HTR-8/SVneo (cell line): ENCODE measurements at places on chromosomes 6 and 20.

DNA sequence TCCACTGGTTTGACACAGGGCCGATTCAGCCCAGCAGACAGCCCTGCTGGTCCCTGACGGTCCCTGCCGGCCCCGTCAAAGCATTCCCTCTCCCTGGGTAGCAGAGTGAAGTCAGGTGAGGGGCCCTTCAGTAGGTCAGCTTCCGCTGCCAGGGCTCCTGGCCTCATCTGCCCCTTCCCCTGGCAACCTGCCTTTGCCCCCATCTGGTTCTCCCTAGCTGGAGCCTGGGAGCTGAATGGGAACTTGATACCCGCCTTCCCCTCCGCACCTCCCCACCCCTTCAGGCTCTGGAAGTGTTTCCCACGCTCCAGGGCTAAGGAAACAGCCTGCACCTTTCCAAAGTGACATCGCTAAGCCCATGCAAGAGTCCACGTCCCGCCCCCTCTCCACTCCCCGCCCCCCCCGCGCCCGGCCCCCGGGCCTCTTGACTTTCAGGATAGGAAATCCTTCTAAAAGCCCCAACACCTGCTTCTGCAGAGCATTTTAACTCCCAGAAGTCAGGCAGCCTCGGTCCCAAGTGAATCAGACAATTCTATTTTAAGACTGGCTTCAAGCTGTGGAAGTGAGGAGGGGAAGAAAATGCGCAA, 53.3 kb downstream of the ISM1 start:
- DNase-seq: no peak

DNA sequence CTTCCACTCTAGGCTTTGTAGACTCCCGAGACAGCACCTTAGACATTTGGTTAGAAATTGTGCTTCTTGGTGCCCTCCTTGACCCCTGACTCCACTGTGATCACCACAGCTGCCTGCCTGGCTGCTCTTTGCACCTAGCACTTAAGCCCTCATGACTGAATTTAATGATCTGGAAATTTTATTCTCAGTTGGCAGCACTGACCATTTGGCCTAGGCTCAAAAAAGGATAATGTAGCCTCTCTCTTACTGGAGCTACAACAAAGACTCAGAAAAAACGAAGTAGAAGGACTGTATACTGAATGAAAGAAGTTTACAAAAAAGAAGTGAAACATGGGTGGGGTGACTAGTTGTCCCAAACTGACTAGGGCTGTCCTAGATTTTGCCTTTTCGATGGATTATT, 11.3 kb upstream of the ABRACL start:
- no peak for DNase-seq

GRCh38 chr6:133240511-133241085, 559 bp upstream of the EYA4 start:
- peak; percentile 23 for DNase-seq

GRCh38 chr6:13688692-13689196, 22.9 kb downstream of the RANBP9 start:
- no peak for DNase-seq

GRCh38 chr6:78483553-78484197, 383.7 kb upstream of the IRAK1BP1 start:
- DNase-seq: no peak

DNA sequence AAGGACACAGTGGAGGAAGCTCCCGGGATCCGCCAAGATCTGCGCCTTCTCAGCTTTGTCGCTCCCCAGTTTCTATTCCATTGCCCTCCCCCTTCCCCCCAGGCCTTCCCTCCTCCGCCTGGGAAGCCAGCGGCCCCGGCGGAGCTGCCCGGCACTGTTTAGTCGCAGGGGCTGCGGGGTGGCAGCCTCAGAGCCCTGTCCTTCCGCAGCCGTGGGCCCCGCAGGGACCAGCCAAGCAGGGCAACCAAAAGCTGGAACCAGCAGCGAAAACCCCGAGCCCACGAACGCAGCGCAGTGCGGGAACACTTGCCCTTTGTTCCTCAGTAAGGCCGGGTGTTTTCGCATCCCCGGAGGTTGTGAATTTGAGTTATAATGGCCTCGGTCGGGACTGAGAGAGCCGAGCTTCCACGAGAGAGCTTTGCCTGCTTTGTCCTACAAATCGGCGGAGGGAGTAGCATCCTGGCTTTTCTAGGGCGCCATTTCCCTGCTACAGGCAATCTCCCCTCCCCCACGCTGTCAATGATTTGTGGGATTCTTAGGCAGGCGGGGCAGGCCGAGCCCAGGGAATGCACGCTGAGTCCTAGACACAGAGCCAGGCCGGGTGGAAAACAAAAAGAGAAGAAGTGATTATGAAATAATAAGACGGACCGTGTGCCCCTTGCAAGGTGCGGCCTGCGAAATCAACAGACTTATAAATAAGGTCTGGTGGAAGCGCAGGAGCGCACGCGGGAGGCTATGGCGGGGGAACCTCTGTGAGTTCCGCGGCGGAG, 4.0 kb upstream of the TUBB2B start:
- peak; percentile 77 for DNase-seq

GRCh38 chr6:34928220-34928619, 39.2 kb downstream of the ANKS1A start:
- no peak for DNase-seq

DNA sequence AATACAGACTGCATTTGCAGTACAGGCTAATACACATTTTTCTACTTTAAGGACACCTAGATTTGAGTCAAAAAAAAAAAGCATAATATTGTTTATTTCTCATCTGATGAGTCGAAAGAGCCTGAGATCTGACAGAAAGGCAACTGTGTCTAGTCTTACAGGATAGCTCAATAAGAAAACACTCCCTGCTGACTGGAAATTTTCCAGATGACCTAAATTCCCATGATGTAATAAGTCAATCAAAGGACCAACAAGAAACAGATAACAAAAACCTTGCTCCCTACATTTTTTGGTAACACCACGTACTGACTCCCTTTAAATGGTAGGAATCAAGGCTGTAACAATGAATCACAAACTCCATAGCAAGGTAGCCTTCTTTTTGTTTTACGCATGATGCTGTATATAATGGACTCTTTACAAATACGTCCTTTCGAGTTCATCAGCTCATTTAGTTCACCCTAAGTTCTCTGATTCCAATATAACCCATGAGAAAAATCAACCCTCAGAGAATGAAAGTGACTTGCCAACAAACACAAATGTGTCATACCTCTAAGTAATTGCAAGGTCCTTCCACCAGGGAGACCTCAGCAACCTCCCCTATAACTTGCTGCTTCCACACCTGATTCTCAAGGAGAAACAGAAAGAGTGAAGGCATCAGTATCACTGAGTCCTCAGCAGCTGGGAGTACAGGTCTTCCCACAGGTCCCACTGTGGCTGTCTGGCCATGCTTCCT, 12.1 kb downstream of the TBX18 start:
- DNase-seq: no peak

DNA sequence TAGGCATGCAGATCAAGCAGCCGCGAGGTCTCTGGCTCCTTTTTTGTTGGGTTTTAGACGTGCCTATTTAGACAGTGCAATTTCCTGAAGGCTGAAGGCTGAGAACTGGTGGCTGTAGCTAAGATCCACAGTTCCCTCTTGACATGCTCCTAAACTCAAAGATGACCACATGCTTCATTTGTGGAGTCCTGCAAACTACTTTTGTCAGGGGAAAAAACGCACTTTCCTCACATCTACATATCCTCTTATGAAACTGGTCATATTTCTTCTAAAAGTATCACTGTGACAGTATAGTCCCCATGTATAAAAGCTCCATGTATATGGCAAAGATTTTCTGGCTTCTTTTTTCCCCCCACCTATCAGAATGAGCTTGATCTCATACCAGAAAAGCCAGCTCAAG, 30.7 kb downstream of the LYRM4 start:
- DNase-seq: no peak

DNA sequence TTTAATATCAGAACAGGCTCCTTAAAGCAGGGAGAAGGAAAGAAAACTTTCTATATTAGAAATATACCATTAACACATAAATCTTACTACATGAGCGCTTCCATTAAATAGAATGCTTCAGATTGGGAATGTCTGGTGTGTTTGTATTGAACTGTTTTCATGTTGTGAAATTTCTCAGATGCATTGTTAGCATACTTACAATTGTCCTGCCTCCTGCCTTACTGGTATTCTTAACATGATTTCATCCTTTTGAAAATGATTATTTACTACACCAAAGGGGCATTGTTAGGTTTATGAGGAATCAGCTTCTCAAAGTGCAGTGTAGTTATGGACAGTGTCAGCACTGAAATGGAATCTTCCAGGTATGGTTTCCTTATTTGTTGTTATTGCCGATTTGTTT, 145.6 kb downstream of the MTFR2 start:
- no peak for DNase-seq

- no peak for DNase-seq
Observed at GRCh38 chr6:114253431-114253830, 89.4 kb downstream of the HS3ST5 start.

GRCh38 chr6:147566244-147566898, 57.9 kb downstream of the SAMD5 start:
- DNase-seq: no peak

DNA sequence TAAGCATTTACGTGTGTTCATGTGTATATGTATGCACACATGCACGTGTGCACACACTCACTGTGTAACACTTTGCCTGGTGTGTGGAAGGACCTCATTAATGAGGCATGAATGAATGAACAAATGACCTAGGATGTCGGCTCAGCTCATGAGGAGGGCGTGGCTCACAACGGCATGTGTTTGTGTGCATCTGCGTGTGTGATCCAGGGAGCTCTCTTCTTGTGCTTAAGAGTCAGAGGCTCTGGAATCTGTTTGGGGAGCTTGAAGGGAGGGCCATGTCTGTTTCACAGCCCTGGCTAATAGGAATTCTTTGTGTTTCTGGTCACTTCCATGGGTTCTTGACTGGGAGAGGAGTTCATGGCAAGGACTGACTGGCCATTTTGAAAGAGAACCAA, 32.7 kb downstream of the TOX2 start:
- DNase-seq: no peak

DNA sequence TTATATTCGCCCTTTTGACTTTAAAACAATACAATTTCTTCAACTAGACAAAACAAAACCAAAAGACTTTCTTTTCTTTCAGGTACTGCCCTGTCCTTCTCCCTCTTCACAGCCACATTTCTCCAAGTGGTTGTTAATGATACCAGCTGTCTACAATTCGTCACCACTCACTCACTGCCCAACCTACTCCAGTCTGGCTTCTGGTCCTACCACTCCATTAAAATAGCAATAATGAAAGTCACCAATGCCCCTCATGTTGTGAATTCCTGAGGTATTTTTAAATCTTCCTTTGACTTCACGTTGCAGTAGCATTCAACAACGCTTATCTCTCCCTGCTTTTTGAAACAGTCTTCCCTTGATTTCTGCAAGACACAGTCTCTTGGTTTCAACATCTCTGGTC, 11.6 kb upstream of the MAN1A1 start:
- DNase-seq: no peak

GRCh38 chr20:25286917-25287316, 39.0 kb downstream of the PYGB start:
- DNase-seq: no peak

GRCh38 chr6:31821301-31822035, 6.1 kb upstream of the HSPA1B start:
- DNase-seq: peak; percentile 55

GRCh38 chr6:148294059-148294458, 48.6 kb upstream of the SASH1 start:
- no peak for DNase-seq
